GM12891 (cell line): ENCODE measurements at places on chromosomes 3 and 15.

DNA sequence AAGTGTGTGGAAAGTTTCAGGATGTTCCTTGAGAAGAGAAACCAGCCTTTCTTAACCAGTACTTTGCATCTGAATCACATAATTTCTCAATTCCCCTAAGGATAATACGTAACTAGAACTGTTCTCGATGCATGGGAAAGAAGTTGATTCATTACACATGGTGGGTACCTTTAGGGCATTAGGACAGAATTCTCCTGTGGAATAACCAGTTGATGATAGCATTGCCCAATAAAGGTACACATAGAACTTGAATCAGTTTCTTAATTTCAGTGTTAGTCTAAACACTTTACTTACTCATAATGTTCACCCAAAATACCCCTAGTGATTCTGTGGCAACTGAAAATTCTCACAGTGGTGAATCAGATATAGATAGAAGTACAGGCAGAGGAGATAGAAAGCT, 1030.9 kb downstream of the ROBO1 start:
- no peak for DNase-seq

GRCh38 chr15:81957698-81958097, 88.1 kb downstream of the MEX3B start:
- no peak for DNase-seq

GRCh38 chr15:67101911-67102598, 36.7 kb downstream of the SMAD3 start:
- DNase-seq = no peak

- no peak for DNase-seq
Measured at GRCh38 chr15:57726411-57726810, 19.9 kb downstream of the POLR2M start.

DNA sequence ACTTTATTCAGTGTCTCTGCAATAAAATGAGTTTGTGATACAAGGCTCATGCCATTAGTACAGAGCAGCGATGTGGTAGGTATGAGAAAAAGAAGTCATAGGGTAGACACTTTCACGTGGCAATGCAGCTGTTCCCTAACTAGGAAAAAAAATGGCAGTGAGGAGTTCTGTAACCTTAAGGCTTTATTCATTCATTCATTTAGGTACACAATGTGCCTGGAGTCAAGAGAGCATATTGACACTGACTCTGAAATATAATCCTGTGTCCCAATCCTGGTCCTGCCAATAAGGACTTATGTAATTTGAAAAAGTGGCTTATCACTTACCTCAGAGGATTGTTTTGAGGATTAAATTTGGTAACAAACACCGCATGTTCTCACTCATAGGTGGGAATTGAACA, 173.0 kb upstream of the AZI2 start:
- no peak for DNase-seq

- no peak for DNase-seq
Measured at GRCh38 chr15:37136666-37137065, 36.3 kb upstream of the MEIS2 start.

GRCh38 chr15:29324746-29325145, 55.1 kb upstream of the NSMCE3 start:
- no peak for DNase-seq

DNA sequence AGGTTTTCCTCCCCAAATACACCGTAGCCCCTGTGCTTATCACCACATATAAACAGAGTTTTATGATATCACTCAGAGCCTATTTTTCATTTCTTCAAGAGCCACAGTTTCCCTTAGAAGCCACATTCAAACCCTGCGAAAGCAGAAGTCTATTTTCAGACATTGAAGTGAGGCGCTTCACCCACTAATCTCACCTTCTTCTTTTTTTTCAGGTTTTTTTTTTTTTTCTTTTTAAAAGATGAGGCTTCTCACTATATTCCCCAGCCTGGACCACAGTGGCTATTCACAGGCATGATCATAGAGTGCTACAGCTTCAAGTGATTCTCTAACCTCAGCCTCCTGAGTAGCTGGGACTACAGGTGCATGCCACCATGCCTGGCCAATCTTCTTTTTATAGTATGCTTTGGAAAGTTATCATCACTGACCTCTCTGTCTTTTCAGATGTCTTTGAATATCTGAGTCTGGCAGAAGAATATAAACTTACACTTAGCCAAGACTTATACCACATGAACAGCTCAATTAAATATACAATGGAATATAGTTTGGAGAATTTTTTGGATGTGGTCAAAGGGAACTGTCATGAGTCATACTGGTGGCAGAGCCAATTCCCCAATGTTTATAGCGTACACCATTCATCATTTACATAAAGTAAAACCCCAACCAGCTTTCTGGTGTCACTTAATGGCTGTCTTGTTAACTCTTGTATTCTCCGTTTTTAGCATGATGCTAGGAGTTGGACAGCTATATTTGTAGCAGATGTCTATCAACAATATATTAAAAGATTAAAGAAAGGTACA, 59.7 kb upstream of the CCDC50 start:
- DNase-seq = no peak

DNA sequence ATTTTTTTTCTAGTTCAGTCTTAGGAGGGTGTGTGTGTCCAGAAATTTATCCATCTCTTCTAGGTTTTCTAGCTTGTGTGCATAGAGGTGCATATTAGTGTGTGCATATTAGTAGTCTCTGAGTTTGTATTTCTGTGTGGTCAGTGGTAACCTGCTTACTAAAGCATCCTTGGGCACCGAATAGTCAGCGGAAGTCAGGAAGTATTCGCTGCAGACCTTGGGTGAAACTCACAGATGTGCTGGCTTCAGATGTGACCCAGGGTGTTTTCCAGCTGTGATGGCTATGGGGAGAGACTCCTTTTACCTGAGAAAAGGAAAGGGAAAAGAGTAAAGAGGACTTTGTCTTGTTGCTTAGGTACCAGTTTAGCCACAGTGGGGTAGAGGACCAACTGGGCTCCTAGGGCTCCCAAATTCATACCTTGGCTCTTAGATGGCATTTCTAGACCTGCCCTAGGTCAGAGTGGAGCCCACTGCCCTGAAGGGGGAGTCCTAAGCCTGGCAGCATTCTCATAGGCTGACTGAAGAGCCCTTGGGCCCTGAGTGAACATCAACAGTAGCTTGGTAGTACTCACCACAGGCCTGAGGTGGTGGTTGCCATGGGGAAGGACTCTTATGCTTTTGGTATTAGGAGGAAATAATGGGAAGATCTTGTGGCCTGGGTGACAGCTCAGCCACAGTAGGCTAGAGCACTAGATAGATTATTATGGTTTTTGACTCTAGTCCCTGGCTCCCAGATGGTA, 286.0 kb upstream of the ZPLD1 start:
- DNase-seq = no peak

DNA sequence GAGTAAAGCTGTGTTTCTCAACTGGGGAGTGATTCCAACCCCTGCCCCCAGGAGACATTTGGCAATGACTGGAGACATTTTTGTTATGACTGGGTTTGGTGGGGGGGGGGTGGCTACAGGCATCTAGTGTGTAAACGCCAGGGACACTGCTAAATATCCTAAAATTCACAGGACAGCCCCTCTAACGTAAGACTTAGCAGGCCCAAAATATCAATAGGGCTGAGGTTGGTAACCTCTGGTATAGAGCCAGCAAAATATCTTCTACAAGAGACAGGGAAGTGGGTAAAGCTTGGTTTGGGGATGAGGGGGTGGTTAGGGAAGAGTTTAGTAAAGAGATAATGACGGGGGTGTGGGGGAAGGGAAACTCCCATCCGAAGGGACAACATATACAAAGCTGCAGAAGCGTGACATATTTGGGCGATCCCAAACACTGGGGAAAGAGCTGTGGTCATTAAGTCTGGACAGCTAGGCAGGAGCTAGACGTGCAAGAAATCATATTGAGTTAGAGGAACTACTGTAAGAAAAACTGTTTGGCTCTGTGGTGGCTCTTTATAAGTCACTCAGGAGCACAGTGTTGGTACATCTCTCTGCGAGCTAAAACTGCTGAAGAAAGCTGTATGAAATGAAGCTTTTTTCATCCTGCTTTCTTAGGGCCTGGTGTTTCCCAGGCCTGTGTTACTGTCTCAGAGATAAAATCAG, 697 bp upstream of the TRIM69 start:
- DNase-seq = no peak

GRCh38 chr15:78766041-78766440, 45.2 kb downstream of the ADAMTS7 start:
- DNase-seq = no peak

DNA sequence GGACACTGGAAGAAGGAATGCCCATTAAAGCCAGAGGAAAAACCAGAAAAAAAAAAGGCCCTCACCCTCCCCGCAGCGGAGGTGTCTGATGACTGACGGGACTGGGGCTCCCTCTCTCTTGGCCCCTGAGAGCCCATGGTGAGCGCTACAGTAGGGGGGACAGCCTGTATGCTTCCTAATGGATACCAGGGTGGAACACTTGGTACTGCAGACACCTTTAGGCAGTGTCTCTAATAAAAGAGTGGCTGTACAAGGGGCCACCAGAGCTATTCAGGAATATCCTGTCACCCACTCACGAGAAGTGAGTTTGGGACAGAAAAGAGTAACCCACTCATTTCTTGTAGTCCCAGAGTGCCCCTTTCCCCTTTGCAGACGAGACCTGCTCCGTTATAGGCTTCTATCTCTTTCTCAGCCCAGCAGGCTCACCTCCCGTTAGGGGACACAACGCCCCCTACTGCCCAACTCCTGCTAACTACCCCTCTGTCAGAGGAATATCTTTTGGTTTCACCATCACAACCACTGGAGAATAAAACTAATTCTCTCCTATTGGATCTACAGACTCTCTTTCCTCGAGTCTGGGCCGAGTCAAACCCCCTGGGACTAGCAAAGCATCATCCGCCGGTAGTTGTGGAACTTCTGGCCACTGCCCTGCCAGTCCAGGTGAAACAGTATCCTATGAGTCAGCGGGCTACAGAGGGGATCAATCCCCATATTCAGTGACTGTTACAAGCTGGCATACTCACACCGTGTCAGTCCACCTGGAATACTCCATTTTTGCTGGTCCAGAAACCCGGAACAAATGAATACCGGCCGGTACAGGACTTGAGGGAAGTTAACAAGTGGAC, 40.8 kb downstream of the ZBTB11 start:
- DNase-seq = peak; percentile 46

DNA sequence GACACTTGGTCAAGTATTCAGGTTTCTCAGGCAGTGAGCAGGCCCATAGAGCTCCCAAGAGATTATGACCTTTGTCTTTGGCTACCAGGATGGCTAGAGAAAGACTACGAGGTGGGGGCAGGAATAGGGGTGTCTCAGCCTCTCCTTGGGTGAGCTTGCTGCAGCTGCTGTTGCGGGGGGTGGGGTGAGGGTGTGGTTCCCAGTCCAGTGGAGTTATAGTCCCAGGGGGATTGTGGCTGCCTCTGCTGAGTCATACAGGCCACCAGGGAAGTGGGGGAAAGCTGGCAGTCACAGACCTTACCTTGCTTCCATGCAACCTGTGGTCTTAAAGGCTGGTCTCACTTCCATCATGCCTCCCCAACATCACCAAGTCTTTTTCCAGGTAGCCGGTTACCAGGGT, 31.7 kb downstream of the ATP2C1 start:
- no peak for DNase-seq

GRCh38 chr3:186953011-186953487, 22.7 kb downstream of the ST6GAL1 start:
- no peak for DNase-seq

DNA sequence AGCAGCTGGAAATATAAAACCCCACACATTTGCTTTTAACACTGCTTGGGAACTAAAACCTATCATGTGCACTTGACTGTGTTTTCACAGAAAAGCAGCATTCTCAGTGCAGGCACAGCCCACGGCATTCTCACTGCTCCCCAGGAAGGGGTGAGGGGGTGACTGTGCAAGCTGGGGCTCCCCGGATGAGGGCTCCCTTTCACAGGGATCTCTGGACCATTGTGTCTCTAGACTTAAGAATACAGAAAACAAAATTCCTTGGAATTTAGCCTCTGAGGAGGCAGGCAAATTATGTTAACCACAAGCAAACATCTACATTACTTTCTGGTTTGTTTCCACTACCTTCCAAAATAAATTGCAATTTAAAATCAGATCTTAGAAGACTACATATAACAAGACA, 100.3 kb downstream of the FSIP1 start:
- DNase-seq = no peak

DNA sequence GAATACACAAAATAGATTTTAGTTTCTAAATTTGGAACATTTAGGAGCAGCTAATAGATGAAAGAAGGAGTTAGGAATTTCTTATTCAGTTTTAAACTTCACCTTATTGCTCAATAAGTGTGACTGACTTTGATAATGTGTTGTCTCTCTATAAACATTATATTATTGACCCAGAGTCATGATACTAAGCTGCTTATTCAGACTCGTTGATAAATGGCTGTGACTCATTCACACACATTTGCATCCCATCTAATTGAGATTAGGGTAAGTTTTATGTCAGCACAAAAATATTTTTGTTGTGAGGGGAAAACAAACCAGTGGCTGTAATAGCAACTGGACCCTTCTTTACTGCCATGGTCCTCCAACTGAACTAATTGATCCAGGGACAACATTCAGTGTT, 137.6 kb downstream of the GOLIM4 start:
- DNase-seq = no peak

DNA sequence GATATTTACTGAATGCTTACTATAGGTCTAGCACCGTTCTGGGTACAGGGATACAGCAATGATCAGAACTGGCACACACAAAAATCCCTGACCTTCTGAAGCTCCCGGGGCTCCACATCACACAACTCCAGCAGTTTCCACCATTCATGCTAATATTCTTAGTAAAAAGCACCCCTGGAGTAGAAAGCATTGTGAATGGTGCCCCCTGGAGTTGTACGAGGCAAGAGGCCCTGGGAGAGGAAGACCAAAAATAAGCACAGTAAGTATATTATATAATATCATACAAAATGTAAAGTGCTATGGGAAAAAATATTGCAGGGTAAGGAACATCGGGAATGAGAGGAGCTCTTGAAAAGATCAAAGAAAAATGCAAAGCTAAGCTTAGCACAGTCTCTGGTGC, 790 bp upstream of the SRGAP3 start:
- no peak for DNase-seq

- no peak for DNase-seq
Measured at GRCh38 chr3:80734920-80735319, 967.1 kb upstream of the ROBO1 start.

GRCh38 chr3:38610436-38610835, 39.1 kb downstream of the SCN5A start:
- DNase-seq = no peak

- no peak for DNase-seq
Measured at GRCh38 chr3:126341755-126342150, 15.5 kb downstream of the KLF15 start.

- DNase-seq = no peak
Measured at GRCh38 chr3:78907367-78907766, 860.4 kb downstream of the ROBO1 start.

- DNase-seq = no peak
Measured at GRCh38 chr3:70108072-70108471, 108.5 kb downstream of the SAMMSON start.
